ENCODE measurements at places on chromosomes 1 and 21.

- no peak for DNase-seq
Observed at GRCh38 chr1:41645062-41645461, 160.6 kb upstream of the EDN2 start.

DNA sequence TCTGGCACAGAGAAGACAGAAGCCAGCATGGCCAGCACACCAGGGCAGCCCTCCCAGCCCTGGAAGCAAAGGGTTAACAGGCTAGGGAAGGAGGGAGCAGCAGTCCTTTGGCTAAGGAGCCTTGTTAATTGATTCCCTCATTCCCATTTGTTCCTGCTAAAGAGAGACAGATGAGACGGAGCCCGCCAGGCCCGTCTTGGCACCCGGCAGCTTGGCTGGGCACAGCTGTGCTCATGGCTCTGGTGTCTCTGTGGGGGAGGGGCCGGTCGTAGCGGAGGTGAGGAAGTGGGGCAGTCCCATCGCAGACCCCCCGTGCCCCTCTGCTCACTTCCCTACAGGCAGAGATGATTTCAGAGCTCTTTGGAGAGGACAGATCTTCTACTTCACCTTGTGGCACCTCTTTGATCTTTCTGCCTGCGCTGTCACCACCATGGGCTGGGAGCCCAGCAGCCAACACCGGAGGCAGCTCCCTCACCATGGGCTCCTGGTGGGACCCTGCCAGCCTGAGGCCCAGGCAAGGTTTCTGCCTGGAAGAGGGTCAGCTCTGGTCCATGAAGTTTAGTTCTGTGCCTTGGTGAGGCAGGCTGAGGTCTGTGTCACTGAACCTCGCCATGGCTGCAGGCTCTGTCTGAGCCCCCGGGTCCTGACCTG, 38.0 kb downstream of the FOXO6 start:
- no peak for DNase-seq

DNA sequence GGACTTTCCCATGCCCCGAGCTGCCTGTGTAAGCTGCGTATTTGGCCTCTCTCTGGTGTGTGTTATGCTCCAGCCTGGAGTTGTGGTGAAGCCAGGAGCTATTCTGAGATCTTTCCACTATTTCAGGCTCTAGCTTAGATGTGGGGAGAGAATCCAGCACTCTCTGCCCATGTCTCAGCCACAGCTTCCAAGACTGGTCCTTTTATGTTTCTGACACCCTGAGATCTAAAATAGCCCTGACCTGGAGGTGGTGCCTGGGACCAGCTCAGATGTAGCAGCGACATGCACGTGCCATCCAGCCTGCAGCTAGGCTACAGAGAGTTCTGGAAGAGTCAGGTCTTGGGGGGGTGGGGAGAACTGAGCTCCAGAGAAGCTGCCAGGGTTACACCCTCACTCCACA, 76.5 kb downstream of the TENT5C start:
- DNase-seq = no peak

DNA sequence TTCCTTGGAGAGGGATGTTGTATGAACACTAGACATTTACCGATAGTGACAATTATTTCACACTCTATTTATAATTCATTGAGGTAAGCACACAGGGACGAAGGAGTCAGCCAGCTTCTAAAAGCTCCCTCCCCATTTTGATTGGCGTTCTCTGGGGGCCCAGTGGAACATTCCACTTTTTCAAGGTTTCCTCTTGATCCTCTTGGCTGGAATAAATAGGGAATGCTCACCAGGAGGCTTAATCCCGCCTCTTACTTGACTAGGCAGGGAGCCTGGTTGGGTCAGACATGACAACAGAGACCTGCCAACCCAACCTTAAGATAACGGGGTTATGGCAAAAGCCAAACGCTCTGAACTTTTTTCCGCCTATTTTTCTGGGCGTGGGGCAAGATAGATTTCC, 974 bp downstream of the ACTN2 start:
- no peak for DNase-seq

- no peak for DNase-seq
Observed at GRCh38 chr1:1809489-1809888, 31.2 kb upstream of the NADK start.

DNA sequence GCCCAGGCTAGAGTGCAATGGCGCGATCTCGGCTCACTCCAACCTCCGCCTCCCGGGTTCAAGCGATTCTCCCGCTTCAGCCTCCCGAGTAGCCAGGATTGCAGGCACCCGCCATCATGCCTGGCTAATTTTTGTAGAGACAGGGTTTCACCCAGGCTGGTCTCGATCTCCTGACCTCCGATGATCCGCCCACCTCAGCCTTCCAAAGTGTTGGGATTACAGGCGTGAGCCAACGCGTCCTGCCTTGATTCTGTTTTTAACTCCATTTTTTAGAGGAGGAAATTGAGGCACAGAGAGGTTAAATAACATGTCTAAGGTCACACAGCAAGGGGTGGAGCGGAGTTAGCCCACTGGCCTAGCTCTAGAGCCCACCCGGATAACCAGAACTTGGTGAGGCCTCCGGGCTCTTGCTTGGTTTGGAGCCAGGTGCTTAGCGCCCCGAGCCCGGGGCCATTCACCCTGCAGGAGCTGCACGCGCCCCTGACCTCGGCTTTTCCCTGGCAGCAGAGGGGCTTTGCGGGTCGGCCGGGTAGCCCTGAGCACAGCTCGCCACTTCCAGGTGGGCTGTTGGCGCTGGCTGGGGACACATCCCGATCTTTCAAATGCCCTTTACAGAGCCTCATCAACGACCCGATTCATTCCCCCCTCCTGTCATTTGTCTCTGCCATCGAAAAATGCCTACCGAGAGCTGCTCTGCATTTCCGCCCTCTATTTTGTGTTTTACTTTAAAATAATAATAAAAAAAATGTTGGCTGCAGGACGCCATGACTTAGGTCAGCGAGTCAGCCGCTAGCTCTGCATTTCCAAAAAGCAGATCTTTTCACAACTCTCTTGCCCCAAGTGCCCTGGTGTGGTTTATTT, 11.2 kb downstream of the SIM2 start:
- no peak for DNase-seq

DNA sequence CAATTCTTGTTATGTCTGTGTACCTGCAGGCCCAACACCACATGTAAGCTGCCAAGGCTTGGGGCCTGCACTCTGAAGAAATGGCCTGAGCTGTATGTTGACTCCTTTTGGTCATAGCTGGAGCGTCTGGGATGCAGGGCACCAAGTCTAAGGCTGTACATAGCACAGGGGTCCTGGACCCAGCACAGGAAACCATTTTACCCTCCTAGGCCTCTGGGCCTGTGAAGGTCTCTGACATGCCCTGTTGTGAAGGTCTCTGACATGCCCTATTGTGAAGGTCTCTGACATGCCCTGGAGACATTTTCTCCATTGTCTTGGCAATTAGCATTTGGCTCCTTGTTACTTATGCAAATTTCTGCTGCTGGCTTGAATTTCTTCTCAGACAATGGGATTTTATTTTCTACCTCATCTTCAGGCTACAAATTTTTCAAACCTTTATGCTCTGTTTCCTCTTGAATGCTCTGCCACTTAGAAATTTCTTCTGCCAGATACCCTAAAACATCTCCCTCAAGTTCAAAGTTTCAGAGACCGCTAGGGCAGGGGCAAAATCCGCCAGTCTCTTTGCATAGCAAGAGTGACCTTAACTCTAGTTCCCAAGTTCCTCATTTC, 246.7 kb upstream of the B3GALT2 start:
- DNase-seq = no peak

- DNase-seq = no peak
Observed at GRCh38 chr1:203081465-203082230, 4.2 kb downstream of the MYOG start.

GRCh38 chr1:183273300-183273699, 87.2 kb downstream of the LAMC2 start:
- no peak for DNase-seq

- no peak for DNase-seq
Observed at GRCh38 chr1:244447552-244447951, 4.2 kb downstream of the ADSS2 start.

GRCh38 chr21:33101300-33101911, 31.5 kb downstream of the OLIG1 start:
- DNase-seq = no peak

DNA sequence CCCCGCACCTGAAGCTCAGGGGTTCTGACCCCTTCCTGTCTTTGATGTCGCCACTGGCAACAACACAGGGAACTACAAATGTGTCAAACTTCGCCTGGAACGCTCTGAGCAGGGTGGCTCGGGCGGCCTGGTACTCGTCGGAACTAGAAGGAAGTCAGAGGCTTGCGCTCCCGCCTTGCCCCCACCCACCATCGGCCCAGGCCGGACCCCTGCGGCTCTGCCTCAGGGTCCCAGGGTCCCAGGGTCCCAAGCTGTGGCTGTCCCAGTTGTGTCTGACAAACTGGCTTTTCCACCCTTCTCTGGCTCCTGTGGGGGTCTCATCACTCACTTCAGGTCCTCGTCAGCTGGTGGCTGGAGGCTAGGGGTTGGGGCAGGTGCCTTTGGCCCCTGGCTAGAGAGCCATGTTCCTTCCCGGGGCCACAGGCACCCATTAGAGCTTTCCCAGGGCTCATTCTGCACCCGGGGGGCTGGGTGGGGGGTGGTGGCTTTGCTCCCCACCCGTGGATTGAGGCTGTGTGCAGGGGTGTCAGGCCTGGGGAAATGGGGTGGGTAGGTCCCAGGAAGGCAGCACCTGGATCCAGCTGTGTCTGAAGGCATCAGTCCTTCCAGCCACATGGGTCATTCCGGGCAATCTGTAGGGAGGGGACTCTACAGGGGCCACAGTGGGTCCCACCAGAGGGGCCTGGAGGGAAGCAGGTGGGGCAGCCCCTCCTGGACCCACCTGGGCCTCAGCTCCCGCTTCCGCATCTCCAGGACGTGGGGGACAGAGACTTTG, 8.0 kb upstream of the TMEM52 start:
- DNase-seq = no peak

DNA sequence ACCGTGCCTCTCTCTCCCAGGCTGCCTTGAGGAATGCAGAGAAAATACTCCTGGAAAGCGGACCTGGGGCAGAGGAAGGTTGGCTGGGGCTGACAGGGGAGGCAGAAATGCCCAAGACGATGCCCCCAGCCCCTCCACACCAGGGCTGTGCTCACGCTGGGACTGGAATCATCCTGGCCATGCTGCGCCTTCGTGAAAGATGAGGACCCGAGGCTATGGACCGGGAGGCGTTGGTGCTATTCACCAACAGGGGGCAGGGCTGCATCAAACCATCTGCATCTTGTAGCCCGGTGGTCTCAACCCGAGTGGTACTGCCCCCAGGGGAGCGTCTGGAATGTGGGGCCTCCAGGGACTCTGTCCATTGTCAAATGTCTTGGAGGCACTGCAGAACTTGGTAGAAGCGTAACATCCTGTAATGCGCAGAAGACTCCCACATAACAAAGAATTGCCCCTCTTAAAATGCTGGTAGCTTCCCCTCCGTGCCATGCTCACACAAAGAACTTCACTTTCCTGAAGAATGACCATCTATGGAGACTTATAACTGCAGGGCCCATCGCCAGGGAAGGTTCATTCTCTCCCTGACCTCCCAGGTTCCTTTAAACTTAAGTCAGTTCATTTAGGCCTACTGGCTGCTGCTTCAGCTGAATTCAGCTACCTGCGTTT, 251.2 kb downstream of the RRAGC start:
- DNase-seq = no peak

- DNase-seq = no peak
Observed at GRCh38 chr1:71778940-71779339, 503.4 kb downstream of the NEGR1 start.

DNA sequence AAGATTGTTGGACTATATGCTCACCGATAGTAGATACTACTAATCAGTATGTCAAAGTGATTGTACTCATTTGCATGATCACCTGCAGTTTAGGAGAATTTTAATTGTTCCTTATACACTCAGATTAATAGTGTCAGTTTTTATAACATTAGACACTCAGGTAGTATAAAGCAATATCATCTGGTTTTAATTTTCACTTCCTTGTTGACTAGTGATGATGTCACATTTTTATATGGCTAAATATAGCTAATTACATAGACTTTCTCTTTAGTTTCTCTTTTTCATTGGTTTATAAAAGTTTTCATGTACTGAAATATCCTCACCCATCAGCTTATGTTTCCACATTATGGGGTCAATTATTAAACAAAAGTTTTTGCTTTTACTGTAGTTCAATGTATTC, 1332.4 kb upstream of the ADGRL2 start:
- DNase-seq = no peak

DNA sequence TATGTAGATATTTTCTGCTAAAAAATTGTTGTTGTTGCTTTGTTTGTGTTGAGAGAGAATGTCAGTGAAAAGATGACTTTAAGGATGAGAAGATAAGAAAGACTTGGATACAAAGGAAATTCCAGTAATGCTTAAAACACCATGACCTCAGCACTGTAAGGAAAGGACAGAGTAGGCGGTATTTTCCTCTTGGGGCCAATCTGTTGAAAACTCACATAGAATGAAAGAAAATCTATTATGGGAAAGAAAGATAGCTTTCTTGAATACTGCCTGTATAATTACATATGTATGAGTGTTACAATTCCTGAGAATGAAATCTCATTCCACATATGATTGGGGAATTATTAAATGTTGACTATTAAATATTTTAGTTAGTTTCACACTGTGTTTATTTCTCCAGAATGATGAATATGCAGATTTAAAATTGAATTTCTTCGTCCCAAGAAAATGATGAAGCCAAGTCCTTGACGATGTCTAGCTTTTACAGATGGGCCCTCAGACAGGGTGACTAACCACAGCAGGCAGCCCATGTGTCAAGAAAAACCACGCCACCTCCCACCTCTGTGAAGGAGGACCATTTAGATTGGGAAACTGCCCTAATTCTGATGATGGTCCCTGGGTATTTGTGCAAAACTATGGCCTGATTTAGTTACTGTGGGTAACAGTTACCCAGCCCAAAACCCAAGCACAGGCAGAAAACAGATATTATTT, 49.7 kb upstream of the LMO4 start:
- DNase-seq = no peak

- DNase-seq = no peak
Observed at GRCh38 chr1:219490566-219490965, 122.3 kb downstream of the ZC3H11B start.

DNA sequence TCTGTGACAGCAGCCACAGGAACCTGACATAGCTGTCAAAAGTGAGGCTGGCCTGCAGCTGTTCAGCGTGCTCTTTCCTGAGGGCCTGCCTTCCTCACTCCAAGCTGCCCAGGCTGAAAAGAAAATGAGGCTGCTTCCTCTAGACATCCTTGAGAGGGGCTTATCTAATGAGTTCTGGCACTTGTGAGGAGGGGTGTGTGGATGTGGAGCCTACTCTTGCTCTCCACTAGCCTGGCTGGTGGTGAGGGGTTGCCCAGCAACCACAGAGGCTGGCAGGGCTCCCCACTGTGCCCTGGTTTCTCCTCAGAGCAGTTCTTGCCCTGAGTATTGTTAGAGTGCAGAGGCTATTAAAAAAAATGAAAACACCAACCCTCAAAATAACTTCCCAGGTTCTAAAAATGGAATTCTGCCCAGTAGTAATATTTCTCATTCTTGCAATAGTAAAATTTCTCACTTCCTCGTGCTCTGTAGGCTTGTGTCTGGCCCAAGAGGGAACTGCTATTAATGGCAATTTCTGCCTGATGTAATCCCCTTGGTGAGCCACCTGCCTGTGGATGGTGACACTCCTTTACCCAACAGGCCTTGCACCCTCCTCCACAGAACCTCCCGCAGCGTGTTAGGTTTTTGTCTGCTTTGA, 52.6 kb upstream of the EPS8L3 start:
- DNase-seq = peak; percentile 40

- no peak for DNase-seq
Observed at GRCh38 chr1:59083946-59084865, 212.7 kb upstream of the FGGY start.

GRCh38 chr1:94326329-94326728, 88.9 kb upstream of the ARHGAP29 start:
- DNase-seq = no peak

- no peak for DNase-seq
Observed at GRCh38 chr1:239268007-239268406, 118.4 kb upstream of the CHRM3 start.

GRCh38 chr1:94753171-94753972, 66.8 kb upstream of the SLC44A3 start:
- no peak for DNase-seq
